ENCODE measurements at places on chromosomes 11 and 22. TPM values are rescaled to one million over a fixed set of nuclear protein-coding genes. Genes with fewer than 3 reads are reported as not detected.

CCDC73 gene
- 0.04 TPM for total RNA-seq

EFCAB6 gene
- 0.31 TPM for total RNA-seq

DNA sequence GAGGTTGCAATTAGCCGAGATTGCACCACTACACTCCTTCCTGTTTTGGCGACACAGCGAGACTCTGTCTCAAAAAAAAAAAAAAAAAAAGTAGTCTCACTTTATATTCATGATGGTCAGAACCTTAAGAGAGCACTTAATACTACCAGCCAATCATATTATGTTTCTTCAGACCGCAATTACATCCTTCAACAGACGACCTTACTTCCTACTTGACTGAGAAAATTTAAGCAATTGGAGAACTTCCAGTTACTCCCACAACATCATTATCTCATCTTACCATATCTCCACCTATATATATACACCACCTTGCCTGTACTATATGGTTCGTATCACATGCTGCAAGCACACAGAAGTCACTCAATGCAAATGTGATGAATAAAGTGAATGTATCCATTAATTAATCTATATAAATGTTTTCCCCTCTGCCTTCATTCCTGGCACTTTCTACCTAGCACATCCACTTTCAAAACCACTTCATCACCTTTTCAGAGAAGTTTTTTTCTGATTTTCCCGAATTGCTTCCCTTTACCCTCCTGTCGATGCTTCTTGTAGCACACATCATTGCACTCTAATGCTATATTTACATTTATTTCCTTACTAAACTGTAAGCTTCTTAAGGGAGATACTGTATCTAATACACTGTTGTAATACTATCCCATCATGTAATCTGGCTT, 13.8 kb downstream of the ATP5MG start:
- DNase-seq, result no peak

- DNase-seq, result no peak
Observed at GRCh38 chr22:25176175-25176574, 23.5 kb upstream of the CRYBB3 start.

GRCh38 chr11:130526846-130527245, 78.4 kb downstream of the ADAMTS15 start:
- DNase-seq, result no peak

GRCh38 chr22:21977814-21978213, 4.8 kb downstream of the TOP3B start:
- no peak for DNase-seq

Data from H7 (cell line).